ENCODE measurements at places on chromosomes 13 and 19.

GRCh38 chr19:49749771-49750170 lies 13.3 kb downstream of the TSKS start:
- DNase-seq, result peak; percentile 62

DNA sequence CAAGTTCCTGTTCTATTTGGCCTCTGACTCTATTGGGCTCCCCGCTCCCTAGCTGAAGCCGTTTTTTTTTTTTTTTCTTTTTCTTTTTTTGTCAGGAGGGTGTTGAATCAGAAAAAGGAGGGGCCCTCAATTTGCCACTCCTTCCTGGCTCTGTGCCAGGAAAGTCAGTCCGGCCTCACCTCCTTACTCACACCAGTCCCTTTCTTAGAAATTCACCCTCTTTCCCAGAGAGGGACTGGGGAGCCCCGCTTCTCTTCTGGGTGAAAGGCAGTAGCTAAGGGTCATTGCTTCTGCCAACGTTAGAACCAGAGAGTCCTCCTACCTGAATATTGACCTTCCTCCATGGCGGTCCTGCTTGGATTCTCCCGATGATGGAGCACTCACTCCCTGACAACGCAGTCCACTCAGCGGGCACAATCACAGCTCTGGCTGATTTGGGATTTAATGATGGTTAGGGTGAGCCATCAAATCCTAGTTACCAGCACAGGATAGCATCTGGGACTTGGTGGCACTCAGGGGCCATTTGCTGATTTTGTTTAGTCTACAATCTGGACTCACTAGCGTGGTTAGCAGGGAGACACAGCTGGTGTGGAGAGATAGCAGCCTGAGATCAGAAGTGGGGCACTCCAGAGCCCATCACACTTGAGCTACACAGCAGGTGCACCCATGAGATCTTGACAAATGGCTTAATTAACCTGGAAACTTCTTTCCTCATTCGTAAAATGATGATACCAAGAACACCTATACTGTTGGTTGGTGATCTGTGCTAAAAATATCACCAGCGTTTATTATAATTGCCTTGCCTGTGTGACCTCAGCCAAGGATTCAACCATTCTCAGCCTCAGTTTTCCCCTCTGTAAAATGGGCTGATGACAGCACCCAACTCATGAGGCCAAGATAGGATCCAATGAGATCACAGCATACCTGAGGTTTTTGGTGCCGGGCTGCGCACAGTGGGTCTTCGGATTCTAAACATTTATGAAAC lies 2.2 kb downstream of the FCER2 start:
- no peak for DNase-seq

GRCh38 chr13:31814536-31814935 lies 75.2 kb downstream of the RXFP2 start:
- DNase-seq, result no peak

DNA sequence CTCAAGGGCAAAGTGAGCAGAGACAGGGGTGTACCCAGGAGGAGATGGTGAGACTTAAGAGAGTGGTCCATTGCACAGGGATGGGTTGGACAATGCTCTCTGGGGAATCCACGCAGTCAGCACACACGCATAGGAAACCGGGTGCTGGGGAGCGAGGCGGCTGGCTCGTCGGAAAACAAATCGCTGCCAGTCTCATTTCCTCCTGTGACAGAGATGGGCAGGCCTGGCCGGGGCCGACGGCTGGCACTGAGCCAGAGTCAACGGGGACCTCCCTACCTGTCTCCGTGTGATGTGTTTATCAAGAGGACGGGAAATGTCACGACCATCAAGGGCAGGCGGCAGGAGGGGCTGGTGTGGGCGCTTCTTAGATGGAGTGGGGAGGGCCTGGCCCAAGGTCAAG lies 27.3 kb downstream of the PTPRS start:
- no peak for DNase-seq

DNA sequence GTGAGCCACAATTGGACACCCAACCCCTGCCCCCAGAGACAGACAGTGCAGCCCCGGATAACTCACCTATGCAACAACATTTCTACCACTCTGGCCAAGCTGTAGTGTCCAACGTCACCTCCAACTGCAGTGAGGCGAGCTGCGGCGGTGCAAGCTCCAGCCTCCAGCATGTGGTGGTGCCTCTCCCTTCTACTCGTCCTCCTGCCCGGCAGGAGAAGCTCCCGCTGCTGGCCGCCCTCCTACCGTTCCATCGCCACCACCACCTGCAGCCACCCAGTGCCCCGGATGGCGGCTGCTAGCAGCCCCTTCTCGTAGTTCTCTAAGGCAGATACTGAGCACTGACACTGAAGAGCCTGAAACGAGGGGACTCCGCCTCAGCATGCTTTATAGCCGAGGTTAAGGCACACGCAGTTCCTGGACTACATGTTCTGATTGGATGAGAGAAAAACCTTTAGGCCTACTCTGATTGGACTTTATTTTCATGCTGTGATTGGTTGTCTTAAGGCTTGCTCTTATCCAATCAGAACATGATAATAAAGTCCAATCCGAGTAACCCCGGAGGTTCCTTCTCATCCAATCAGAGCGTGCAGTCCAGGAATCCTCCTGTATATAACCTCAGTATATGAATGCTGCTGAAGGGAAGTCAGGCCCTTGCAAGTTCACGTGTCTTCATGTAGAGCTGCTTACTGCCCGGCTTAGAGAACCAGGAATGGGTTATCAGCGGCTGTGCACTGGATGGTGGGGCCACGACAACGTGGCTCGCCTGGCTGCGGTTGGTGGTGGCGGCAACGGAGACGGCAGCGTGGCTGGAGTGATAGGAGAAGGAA lies 63.5 kb downstream of the TUBA3C start:
- DNase-seq, result no peak

DNA sequence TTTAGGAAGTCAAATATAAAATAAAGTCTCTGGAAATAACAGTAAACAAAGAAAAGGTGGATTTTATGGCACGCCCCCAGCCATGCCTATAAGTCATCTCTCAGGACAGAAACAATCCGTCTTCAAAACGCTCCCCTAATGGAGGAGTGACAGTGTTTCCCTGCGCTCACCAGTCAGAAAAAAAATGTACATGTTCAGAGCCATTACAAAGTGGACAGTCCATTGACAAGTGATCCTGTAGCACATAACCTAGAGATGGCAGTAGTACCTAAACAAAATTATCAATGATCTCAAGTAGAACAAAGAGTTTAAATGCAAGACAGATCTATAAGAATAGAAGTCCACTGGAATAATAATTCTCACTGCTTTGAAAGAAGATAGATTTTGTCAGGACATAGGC lies 891.7 kb upstream of the MIR17HG start:
- no peak for DNase-seq

DNA sequence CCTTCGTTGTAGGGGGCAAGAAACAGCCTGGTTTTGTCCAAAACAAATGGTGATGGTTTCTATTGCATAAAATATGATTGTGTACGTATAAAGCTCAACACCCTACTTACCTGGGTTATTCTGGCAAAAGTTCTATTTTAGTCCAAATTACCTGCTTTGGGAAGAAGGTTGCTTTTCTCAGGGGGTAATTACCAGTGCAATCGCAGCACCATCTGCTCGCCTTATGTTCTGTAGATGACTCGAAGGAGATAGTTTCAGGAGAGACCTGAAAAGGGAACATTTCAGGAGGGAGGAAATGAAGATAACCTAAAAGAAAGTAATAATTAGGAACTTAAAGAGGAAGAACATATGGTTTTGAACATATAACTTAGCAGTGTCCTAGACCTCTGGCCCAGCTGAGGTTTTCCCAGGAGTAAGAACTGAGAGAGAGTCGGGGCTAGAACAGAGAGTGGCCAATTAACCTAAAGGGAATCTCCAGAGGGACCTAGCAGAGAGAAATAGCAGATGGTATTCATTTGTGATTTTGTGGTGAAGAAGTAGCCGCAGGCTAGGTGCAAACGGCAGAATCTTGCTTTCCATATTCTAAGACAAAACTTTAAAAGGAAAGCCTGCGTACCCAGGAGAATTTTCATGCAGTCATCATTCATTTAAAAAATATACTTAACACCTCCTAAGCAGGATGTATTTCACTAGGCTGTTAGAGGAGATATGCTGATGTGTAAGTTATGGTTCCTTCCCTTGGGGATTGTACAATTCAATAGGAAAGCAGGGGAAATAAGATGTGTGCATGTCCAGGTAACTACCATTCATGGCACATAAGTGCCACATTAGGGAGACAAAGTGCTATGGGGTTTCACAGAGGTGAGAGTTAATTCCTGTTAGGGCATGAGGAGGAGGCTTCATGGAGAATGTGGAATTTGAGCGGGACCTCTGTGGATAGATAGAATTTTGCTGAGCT lies 113.0 kb upstream of the SLC10A2 start:
- DNase-seq, result no peak

- no peak for DNase-seq
Observed at GRCh38 chr13:71218960-71219359, 648.0 kb downstream of the DACH1 start.

- no peak for DNase-seq
Observed at GRCh38 chr19:45475537-45476291, 7.9 kb downstream of the FOSB start.

- DNase-seq, result no peak
Observed at GRCh38 chr13:79307866-79308298, 98.2 kb downstream of the RBM26 start.

DNA sequence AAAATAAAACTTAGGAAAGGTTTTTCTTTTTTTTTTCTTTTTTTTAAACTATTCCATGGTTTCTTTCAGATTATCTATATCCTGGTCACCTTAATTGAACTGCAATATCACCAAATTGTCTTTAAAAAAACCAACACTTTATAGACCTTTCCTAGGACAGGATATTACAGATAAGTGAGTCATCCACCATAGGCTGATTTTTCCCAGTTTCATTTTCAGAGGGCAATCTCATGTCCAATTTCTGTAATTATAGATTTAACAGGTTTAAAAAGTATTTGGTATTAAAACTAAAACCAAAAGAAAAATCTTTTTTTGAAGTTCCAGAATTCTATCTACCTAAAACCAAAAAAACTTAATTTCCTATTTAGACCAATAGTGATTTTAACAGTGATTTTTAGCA lies 13.2 kb downstream of the SPART start:
- peak; percentile 32 for DNase-seq

- peak; percentile 72 for DNase-seq
Observed at GRCh38 chr19:47226426-47227351, 4.3 kb downstream of the BBC3 start.

- DNase-seq, result no peak
Observed at GRCh38 chr19:23273022-23273589, 22.9 kb upstream of the ZNF724 start.

DNA sequence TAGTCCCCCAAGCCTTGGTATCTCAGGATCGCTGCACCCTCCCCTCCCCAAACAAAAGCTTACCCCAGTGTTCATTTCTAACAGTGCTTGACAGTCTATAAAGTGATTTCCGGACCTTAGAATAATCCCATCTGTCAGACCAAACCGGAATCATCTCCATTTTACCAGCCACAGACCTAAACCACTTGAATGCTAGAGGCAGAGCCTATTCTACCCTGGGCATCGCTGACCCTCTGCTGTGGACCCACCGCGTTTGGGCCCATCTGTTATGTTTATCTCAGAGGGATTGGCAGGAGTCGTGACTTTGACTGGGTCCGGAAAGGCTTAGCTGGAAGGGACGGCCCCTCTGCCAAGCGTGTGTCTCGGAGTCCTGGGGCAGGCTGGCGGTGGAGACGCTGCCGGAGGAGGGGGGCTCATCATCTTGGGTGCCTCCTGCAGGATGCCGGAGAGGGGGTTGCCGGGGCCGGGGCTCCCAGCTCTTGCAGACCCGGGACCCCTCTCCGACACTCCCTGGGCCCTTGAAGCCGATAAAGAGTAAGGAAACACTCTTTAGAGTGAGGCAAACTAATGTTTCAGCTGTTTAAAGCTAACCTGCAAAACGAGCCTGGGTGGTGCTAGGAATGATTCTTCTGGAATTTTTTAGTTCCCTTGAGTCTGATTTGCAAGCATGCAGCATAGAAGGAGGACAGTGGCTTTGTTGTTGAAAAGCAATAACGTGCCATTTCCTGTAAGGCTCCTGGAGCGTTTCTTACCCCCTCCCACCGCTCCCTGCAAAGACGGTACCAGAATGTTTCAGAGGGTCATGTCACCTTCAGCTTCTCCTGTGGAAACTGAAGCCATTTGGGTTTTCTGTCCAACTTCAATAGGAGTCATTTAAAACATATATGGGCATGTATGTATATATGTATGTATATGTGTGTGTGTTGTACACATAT lies 1.3 kb downstream of the SLC25A42 start:
- DNase-seq, result no peak

DNA sequence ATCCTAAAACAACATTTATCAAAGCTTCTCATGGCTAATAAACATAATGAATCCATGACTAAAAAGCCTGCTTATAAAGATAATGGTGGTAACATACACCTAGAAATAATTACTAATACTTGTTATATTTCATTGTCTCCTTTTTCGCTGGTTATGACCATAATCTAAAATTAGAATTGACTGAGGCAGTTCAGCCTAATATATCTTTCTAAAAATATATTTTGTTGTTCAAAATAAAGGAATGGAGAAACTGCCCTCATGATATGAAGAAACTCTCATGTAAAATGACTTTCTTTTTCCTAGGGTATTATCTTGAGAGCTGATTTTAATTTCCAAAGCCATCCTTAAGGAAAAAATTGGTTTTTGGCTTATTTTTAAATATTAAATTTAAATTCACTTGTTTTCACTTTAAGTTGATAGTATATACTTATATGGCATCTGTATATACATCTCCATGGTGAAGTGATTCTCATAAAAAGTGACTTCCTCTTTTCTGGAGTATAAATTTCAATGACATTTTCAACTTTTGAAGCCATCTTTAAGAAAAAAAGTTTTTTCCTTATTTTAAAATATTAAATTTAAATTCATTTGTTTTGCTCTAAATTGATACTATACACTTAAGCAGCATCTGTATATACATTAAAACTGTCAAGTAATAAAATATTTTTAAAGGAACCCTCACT lies 204.6 kb downstream of the VWA8 start:
- no peak for DNase-seq

- DNase-seq, result no peak
Observed at GRCh38 chr19:46031781-46032596, 8.8 kb downstream of the IGFL4 start.

GRCh38 chr19:34265221-34265650 lies 10.9 kb downstream of the GARRE1 start:
- no peak for DNase-seq

- DNase-seq, result no peak
Observed at GRCh38 chr19:28839455-28839854, 373.5 kb downstream of the UQCRFS1 start.

DNA sequence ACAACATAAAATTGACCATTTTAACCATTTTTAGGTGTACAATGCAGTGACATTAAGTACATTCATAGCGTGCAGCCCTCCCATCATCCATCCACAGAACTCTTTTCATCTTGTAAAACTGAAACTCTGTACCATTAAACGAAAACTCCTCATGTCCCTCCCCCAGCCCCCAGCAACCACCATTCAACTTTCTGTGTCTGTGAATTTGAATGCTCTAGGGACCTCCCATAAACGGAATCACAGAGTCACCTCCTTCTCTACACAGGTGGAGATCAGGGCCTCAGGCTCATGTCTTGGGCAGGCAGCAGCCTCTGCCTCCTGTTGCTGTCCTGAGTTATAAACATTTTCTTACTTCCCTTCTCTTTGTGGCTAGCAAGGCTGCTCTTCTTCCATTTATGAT lies 7.3 kb upstream of the CCNE1 start:
- no peak for DNase-seq

GRCh38 chr19:37981785-37982475 lies 74.9 kb downstream of the SIPA1L3 start:
- DNase-seq, result no peak

- DNase-seq, result no peak
Observed at GRCh38 chr13:40665126-40666044, 1.1 kb downstream of the FOXO1 start.

GRCh38 chr13:20461481-20461859 lies 64.2 kb downstream of the CRYL1 start:
- peak; percentile 48 for DNase-seq

GRCh38 chr13:51912511-51913225 lies 50.9 kb downstream of the CCDC70 start:
- no peak for DNase-seq

All from fibroblast of skin of right quadriceps (primary cell).